ENCODE measurements at places on chromosomes 2 and 18.

GRCh38 chr18:12686100-12686499 is 16.4 kb downstream of the CEP76 start:
- peak; percentile 24 for DNase-seq

GRCh38 chr2:28429636-28430376 is 37.1 kb downstream of the FOSL2 start:
- DNase-seq, result no peak

DNA sequence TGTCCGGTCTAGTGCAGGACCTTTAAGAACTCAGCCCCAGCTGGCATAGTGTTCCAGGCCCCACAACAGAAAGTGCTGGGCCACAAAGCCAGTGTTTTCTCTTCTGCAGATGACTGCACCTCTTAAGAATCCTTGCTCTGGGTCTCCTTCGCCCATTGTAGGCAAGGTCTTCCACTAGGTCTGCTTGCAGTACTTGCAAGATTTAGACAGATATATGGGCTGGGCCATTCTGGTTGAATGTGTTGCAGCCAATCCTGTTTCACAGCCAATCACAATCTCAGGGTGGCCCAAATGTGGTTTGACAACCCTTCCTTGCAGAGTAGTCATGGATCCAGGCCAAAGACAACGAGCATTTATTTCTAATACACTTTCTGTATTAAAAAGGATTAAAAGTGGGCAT is 13.1 kb upstream of the PIEZO2 start:
- DNase-seq, result no peak

- peak; percentile 34 for DNase-seq
These were observed 9.0 kb upstream of the SCN9A start for GRCh38 chr2:166384774-166385173.

- DNase-seq, result no peak
These were observed 46.3 kb upstream of the LPIN2 start for GRCh38 chr18:3059272-3059671.

- no peak for DNase-seq
These were observed 70.4 kb downstream of the KCTD1 start for GRCh38 chr18:26477828-26478466.

DNA sequence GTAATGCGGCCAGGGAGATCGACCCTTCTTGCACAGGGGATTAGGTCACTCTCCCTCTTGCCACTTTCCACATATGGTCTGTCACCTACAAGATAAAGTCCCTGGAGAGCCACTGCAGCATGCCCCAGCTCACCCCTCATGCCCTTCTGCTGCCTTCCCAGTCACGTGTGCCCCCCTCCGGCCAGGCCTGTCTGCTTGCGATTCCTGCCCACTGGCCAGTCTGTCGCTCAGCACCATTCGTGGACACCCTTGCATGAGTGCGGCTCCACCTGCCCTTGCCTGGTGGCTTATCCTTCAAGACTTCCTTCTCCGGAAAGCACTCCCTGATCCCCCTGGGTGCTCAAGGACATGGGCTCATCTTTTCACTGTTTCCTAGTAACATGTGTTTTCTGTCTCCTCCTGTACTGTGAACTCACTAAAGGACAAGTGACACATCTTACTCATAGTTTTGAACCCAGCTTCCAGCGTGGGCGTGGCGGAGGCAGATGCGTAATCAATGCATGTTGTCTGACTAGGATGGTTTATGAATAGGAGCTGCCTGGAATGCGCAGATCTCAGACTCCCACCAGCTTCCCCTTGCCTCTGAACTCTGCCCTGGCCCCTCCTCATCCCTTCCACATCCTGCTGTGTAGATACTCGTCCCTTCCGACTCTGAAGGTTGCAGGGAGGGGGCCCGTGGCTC is 7.8 kb upstream of the NT5DC4 start:
- DNase-seq, result no peak

DNA sequence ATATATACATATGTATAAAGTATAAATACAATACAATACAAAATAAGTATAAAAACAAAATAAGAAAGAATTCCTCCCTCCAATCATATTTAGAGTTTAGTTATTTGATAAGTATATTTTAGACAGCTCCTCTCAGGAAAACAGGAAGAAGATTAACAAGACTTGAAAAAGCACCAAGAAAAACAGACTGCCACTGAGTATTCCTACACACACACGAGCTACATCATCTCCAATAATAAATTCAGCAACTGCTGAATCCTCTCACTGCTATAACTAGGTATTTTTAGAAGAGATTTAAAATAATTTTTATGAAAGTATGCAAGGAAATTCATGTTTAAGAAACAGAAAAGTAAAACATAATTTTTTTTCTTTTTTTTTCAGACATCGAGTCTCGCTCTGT is 13.0 kb downstream of the LONRF2 start:
- no peak for DNase-seq

DNA sequence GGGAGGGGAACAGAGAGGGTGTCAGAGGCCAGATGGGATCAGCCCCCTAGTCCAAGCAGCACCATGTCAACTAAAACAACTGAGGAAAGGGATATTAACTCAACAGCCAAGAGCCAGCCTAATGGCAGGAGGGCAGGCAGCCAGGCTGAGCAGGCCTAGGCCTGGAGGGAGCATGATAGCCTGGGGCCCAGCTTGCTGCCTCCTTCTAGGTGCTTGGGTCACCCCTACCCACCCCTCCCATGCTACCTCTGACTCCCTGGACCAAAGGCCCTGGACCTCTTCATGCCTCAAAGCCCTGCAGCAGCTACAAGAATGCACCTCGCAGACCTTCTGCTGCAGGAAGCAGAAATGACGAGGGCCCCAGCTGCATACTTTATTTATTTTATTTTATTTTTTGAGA is 22.1 kb upstream of the TNS1 start:
- no peak for DNase-seq

DNA sequence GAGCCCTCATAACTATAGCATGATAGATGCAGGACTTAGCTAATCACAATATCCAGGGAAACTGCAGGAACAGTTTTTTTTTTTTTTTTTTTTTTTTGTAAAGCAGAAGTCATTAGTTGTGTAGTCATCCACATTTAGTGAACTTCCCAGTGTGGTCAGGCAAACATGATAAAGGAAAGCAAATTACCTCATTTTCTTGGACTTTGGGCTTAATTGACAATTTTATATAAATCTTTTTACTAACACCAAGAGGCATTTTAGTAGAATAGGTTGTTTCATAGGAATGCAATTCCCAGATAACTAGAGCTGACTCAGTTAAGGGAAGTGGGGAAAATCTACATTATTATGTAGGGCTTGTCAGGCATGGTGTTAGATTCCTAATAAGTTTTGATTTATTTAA is 142.7 kb upstream of the GCFC2 start:
- DNase-seq, result no peak

GRCh38 chr2:241132538-241133435 is 16.5 kb downstream of the PASK start:
- DNase-seq, result no peak

DNA sequence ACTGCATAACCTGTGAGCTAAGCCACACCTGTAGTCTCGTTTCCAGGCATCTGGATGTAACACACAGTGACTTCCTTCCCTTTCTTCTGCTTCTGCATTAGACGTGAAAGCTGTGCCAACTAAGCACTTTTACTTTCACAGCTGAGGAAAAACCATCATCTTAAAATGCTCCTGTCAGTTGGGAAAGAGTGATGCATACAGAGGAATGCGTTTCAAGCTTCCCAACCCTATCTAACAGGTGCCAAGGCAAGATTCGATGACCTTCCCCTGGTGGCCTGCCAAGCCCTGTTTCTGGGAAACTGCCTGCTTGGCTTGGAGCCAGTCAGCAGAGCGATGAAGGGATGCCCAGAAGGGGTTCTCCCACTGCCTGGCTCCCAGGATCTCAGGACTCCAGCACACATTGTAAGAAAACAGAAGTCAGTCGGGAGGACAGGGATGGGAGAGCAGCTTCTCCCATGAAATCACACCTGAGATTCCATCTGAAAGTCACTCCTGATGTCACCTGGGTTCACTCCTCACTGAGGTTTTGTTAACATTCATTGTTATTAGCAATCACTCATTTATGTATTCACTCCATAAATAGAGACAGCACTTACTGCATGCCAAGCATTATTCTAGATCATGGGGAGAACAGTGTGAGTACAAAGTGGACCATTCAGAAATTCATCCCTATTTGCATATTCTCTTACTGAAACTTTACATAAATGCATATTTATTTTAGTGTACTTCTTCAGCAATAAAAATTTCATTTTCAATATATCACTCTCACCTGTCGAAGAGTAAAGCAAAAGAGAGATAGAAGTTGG is 64.1 kb downstream of the DTNA start:
- DNase-seq, result no peak

DNA sequence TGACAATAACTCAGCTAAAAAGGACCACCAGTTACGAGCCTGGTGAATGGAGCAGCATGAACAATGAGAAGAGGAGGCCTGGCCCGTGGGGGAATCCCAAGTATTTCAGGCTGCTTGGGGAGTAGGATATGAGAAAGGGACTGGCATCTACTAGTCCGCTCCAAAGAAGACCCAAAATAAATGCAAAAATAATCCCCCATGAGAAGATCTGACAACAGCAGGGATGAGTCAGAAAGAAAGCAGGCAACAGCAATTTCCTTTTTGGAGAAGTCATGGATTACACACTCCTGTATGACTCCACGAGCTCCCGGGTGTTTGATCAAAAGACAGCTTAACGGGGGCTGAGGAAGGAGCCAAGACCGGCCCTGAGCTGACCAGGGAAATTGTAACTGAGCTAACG is 111.4 kb downstream of the SOX11 start:
- no peak for DNase-seq

DNA sequence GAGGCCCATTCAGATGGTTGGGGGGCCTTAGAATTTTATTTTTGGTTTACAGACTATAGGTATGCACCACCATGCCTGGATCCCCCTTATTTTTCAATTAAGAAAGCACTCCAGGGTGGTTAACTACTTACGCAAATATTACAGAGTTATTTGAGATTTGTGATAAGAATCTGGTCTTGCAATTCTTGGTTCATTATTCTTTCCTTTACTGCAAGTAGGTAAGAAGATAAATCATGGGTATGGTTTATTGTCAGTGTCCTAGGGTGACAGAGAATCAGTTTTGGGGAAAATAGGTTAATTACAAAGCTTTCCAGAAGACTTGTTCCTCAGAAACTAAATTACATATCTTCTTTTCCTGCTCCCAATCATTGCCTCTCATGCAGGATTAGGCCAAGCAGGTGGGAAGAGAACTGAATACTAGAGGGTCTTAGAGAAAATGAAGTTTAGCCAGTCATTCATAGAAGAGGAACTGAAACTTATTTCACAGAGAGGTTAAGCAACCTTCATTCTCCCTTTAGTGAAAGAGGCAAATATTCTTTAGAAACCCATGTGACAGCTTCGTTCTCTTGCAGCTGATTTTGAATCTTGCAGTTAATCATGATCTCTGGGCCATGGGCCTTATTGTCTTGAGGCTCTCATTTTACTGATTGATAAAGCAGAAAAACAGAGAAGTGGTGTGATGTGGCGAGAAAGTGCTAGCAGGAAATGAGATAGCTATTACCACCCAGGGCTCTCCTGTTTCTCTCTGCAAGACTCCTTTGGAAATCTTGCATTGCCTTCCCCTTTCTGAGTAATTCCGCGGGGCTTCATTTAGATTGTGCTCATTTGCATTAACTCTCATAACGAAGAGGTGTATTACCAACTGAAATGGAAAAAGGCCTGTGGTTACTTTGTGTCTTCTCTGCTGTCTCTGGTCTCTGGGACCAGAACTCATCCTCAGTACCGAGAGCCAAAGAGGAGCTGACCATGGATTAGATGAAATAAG is 44.8 kb upstream of the ARHGAP25 start:
- peak; percentile 92 for DNase-seq

GRCh38 chr18:9898792-9899549 is 13.2 kb downstream of the TXNDC2 start:
- DNase-seq, result no peak

GRCh38 chr2:12288048-12288447 is 428.7 kb upstream of the TRIB2 start:
- no peak for DNase-seq

- no peak for DNase-seq
These were observed 108.1 kb upstream of the SLC1A4 start for GRCh38 chr2:64881037-64881492.

DNA sequence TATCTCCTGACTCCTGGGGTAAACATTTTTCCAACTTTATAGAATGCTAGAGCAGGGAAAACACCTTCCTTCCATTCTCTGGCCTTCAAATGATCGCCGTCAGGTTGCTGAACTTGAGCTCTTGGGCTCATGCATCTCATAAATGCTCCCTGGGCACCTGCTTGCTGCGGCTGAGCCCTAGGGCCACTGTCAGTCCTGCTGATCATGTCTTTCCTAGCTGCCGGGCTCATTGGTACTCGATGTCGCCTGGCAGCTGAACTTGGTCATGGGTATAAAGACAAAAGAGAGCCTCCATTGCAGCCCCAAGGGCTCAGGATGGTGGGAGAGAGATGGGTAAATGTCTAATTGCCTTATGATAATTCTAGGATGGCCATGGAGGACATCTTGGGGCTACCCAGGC is 80.6 kb downstream of the HS1BP3 start:
- no peak for DNase-seq

DNA sequence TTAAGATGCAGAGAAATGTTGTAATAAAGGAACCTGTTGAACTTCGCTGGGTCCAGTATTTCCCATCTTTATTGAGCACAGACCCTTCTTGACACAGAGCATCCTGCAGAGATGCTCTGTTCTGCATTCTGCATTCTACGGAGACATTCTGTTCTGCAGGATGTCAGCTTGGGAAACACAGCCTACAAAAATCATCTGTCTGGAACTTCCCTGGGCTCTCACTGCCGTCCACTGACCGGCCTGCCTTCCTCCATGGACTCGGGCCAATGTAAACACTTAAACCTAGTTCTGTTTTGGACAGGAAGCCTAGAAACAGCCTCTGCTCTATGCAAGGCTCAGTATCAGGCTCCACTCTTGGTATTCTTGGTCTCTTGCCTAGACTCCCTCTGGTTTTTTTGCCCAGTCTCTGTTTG is 90.0 kb upstream of the PPP1CB start:
- no peak for DNase-seq

DNA sequence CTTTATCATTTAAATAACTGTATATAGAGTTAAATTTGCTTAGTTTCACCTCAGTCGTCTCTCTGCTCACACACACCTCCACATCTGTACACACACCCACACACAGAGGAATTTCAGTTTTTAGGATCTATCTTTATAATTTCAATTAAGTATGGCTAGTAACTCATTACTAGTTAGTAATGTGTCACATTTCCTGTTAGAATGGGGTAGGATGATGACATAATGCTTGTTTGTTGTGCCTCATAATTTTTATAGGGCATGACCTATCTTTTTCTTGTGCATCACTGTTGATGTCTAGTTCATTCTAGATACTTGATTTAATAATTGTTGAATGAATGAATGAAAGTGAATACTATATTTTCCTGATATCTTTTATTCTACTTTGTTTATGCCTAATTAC is 108.6 kb downstream of the AGPS start:
- DNase-seq, result no peak

- DNase-seq, result no peak
These were observed 7.1 kb upstream of the NAPG start for GRCh38 chr18:10518595-10519255.

- DNase-seq, result no peak
These were observed 150.4 kb upstream of the ID2 start for GRCh38 chr2:8531481-8531880.

- DNase-seq, result no peak
These were observed 1.0 kb downstream of the IL1A start for GRCh38 chr2:112783187-112783714.

- peak; percentile 45 for DNase-seq
These were observed 925 bp downstream of the SESTD1 start for GRCh38 chr2:179263446-179264367.

All from OCI-LY7 (cell line).